ENCODE measurements at places on chromosomes 5 and 9.

DNA sequence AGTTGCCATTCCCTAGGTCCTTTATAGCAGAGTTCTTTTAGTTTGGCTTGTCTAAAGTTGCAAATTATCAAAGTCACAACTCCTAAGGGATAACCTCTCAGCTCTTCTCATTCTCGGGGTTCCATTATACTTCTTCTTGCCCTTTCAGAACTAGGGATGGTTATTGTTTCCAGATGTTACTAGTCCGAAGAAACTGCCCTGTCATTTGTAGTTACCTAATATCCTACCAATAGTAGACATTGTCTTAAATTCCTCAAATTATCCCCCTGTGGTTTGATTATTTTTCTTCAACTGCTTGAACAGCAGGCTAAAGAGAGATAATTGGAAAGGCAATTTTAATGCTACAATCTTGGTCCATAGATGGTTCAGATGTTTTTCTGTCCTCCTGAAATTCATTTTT lies 709.8 kb downstream of the KCTD16 start:
- no peak for DNase-seq

GRCh38 chr5:147520450-147520849 lies 10.6 kb upstream of the DPYSL3 start:
- no peak for DNase-seq

GRCh38 chr9:92181296-92181695 lies 66.1 kb upstream of the SPTLC1 start:
- DNase-seq = no peak

DNA sequence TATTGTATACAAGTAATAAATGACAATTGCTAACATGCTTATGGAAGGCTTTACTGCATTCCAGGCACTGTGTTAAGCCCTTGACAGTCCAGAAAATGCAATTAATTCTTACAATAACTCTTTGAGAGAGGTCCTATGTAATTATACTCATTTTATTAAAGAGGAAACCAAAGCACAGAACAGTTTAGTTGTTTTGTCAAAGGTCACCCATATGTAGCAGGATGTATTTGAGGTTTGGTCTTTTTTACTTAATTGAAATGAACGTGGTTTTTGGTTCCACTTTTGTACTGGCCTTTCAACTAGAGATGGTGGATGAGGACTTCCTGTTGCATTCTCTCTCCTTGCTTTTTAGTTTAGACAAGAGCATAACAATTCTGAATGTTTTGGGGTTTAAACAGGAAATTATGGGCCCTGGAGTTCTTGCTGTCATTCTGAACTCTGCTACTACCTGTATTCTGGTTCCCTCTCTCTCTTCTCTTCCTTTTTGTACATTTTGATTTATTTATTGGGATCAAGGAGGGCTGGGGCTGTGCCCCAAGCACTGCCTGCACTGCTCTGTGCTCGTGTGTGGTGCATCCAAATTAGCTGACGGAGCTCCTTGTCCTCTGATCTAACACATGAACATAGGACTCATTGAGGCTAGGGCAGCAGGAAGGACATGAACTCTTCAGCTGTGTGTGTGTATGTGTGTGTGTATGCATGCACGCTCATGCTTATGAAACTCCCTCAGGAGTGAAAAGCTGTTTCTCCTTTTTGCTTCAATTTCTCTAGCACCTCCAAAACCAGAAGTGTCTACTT lies 47.4 kb downstream of the SLC28A3 start:
- no peak for DNase-seq

DNA sequence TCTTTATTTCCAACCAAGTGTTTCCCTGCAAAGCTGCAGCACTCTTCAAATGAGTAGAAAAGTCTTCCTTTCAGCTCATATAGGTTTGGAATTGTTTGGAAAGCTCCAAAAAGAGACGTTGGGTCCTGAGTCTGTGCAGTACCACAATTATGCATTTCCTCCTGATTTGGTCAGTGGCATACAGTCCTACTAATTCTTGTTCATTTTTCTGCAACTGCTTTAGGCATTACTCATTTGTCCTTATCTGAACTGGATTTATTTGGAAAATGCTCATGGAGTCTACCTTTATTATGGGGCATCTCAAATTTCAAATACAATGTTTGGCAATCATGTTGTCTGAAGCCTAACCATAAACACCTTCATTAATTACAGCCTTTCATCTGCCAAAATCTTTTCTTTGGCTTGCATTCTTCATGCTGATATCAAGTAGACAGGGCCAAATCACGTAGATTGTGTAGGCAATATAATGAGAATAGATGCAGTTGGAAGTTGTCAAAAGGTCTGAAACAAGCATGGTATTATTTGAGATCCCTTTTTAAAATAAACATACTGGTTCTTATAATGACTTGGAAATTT lies 232.8 kb downstream of the TLE1 start:
- DNase-seq = no peak

DNA sequence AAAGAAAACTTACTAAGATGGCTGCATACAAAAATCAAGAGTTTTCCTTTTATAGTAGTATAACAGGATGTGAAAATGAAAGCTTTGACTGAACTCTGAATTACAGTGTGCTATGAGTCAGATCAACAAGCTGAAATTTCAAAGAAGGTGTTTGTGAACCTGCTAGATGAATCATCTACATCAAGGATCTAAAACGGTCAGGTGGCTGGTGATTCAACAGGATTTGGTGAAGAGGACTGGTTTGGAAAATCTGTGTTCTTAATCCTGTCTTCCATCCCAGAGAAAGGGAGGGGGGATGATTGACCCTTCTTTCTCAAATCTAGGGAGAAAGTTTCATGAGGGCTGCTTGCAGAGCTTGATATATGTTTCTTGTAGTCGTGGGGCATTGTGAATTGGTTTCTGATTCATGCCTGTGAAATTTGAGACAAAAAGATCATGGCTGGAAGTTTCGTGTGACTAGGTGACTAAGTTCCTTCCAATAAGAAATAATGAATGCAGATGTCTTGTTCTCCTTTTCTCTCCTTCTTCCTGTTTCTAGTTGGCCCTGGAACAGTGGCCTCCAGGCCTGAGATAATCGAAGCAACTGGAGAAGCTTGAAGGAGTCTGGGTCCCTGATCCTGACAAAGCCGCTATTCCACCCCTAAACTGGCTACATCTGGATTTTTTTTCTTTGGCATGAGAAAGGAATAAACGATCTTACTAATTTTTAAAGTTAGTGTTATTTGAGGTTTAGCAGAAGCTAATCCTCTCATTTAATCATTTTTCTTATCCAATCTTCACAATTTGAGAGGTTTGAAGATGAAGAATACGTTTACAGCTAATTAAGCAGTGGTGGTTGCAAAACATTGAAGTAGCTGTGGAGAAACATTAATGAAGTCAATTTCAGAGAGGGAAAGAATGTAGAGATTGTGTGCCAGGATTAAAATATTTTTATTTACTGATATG lies 67.2 kb downstream of the MRPS30 start:
- no peak for DNase-seq

DNA sequence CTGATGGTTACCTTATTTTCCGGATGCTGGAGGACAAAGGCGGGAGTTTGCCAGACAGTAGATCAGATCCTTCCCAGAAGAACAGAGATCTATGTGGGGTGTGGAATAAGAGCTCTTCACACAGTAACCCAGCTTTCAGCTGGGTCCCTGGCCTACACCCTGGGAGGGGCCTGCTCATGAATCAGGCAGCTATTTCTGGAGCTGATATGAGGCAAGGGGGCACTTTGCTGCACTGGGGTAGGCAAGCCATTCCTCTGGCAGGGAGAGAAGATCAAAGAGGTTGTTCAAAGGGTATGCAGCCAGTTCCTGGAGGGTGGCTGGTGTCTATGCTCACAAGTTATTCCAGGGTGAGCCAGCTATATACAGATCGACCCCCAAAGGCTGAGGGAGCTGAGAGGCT lies 48.6 kb downstream of the CYSTM1 start:
- DNase-seq = no peak

DNA sequence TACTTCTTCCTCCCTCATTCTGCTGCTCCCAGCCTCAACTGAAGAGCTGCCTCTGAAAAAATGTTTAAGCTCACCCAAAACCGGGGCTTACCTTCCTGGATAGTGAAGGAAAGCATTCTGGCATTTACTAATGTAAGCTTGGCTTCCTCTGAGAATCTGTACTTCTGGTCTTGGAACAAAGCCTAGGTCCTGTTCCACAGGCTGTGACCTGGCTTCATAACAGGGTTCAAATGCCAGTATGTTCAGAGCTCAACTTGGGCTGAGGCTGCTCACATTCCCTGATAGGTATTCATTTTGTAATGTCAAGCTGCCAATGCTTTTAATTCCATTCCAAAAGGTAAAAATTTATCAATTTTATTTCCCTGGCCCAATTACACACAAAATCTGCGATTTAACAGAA lies 411.7 kb upstream of the KCNN2 start:
- no peak for DNase-seq

GRCh38 chr5:33049842-33050241 lies 338.7 kb downstream of the NPR3 start:
- DNase-seq = no peak

DNA sequence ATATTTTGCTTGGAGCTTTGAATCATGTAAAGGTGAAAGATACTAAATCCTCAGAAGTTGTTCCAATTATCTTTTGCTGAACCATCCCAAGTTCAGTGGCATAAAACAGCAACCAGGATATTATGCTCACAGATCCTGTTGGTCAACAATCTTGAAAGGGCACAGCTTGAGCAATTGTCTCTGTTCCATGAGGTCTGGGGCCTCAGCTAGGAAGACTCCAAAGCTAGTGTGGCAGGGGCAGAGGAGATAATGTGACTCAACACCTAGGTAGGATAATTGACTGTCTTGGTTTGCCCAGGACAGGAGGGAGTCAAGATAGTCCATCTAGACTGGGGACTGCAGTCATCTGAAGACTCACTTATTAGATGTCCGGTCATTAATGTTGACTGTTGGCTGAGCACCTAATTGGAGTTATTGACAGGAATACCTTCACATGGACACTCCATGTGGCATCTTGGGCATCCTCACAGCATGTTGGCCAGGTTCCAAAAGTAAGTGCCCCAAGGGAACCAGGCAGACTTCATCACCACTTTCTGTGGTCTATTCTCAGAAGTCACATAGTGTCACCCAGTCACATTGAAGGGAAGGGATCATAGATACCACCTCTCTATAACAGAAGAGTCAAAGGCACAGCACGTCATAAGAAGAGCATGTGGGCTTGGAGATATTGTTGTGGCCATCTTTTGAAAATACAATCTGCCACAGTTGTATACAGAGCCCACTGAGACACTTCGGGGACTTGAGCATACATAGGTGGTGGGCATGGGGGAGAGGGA lies 88.4 kb upstream of the GPBP1 start:
- DNase-seq = no peak

DNA sequence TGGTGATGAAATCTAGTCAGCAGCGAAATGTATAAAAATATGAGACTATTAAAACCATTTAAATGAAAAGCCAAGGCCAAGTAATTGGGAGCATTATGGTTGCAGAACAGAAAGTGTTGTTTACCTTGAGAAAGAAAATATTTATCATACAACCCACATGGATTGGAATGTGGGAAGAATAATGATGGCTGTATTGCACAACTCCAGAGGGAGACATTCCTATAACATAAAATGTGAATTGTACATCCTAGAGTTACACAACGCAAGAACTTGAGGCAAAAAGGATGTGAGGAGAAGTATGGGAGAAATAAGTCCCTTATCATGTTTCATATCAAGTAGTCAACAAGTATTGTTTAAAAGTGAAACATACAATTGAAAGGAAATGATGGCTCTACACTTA lies 1014.0 kb upstream of the SEMA6A start:
- DNase-seq = no peak

DNA sequence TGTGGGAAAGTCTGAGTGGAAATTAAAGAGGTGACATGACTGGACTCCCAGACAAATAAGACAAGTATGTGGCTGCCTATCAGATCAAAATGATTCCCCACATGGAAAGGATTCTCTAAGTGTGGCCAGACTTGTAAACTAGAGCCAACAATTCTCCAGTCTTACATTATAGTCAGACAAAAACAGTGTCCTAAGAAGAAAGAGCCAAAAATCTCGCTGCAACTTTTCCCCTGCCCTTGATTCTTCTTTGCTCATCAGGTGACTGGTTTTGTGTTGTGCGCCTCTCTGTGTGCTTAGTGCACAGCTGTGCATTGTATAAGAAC lies 164.2 kb upstream of the TARS1 start:
- no peak for DNase-seq

DNA sequence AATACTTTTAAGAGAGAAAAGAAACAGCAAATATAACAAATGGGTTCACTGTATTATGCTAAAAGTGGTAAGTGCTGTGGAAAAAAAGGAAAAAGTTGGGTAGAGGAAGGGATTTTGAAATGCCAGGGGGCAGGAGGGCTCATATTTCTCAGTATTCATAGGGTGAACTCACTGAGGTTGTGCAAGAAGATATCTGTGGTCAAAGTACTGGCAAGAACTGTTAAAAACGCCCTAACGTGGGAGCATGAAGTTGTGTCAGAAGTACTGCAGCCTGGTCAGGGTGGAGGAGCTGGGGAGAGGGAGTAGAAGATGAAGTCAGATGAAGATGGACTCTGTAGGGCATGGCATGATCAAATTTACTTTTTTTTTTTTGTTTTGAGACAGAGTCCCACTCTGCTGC lies 31.2 kb upstream of the SLC28A3 start:
- DNase-seq = no peak

DNA sequence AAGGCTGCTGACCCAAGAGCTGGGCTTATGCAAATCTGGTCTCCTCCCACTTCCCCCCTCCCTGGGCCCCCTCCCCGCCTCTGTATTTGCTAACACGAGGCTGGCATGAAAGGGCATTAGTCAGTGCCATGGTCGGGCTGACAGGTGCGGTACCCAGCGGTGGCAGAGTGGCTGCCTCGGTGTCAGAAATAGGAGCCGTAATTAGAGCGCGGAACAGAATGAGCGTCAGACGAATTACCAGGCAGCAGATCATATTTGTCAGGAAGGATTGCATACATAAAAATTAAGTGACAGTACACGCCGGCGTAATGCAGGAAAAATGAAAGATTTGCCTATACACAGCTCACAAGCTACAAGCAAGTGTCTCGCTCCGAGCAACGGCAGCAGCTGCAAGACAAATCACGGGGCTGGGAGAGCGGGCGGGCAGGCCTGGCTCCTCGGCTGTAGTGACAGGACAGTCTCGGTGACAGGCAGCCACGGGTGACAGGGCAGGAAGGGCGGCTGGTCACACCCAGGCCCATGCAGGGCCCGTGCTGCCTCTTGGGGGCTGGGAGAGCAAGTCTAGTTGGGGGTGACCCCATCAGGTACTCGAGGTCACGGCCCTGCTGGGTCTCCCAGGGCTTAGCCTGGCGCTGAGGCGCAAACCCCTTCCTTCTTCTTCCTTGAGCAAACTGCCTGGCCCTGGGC lies 72.4 kb downstream of the NEK6 start:
- no peak for DNase-seq

GRCh38 chr5:59104400-59105127 lies 521.7 kb downstream of the RAB3C start:
- DNase-seq = no peak

DNA sequence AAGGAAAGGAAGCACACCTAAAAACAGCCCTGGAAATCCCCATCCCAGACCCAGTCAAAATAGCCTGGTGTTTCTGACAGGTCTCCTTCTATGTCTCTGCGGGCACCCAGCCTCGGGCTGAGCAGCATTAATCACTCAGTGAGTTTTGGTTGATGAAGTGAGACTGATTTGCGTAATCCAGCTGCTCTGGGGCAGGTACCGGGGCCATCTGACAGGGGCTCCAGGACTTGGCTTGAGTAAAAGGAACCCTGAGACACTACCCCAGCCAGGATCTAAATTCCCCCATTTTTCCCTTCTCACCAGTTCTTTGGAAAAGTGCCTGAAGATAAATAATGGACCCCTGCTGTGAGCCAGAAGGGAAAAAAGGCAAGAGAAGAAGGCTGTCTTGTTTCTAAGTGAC lies 596 bp downstream of the SLC28A3 start:
- no peak for DNase-seq

- DNase-seq = no peak
Observed at GRCh38 chr5:90645024-90645610, 86.5 kb downstream of the ADGRV1 start.

Data from HuH-7 (cell line).